Coronary artery (tissue), 2 donors: ENCODE measurements at places on chromosomes 5 and 9.

DNA sequence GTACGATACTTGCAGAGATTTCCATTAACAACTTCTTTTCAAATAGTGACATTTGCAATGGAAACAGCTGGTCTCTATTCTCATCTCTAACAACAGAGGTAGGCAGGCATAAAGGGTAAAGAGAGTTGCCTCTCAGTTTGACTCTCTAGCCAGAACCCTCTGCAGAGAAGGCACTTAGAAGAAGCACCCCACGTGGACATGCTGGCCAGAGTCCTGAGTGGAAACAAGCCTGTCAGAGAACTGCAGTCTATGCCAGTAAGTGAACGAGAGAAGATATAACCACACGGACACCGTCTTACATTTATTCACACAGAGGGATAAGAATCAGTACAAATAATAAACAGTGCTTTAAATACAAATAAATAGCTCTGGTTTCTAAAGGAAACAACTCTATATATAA lies 11.0 kb upstream of the LHX6 start:
- no peak for DNase-seq

GRCh38 chr5:7828269-7828668 lies 22.7 kb downstream of the CFAP90 start:
- DNase-seq: no peak

- no peak for DNase-seq
Observed at GRCh38 chr5:180589771-180590542, 1.3 kb downstream of the SCGB3A1 start.

DNA sequence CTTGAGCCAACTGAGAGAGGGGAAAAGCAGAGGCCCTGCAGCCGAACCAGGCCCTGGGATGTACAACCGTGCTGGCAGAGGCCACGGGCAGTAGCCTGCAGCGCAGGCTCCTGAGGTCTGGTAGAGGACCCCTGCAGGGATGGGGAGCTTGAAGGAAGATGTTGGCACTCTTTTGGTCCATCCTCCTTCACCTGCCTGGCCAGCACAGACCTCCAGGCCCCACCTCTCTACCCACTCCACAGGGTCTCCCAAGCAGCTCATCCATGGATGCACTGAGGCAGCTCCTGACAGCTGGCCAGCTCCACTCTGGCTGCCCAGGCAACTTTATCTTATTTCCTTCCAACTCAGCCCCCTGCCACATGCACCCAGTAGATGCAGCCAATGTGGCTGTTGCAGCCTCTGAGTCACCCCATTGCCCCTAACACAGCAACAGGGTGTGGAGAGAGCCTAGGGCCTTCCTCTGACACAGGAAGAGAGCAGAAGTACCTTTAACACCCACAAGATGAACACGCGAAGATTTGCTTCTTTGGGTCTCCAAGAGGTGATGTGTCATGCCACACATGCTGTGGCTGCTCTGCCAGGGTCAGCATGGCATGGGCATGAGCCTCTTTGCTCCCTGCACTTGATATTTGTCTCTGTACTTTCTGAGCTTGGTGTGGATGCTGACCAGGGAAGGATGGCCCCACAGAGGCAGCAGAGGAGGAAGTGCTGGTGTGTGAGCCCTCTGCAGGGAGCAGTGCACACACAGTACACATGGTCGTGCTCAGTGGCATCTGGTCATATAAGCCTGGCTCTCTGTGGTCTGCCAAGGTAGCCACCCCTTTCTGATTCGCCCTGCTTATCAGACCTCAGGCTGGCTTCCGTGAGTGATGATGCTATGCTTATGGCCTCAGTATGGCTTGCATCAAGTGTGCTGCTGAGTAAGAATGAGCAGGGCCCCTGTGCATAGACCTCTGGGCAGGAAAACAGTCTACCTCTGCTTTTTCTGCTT lies 117.2 kb downstream of the NRG2 start:
- DNase-seq: no peak

- no peak for DNase-seq
Observed at GRCh38 chr5:84869675-84870074, 485.0 kb upstream of the EDIL3 start.

GRCh38 chr5:156552855-156553358 lies 225.9 kb downstream of the SGCD start:
- DNase-seq: no peak

DNA sequence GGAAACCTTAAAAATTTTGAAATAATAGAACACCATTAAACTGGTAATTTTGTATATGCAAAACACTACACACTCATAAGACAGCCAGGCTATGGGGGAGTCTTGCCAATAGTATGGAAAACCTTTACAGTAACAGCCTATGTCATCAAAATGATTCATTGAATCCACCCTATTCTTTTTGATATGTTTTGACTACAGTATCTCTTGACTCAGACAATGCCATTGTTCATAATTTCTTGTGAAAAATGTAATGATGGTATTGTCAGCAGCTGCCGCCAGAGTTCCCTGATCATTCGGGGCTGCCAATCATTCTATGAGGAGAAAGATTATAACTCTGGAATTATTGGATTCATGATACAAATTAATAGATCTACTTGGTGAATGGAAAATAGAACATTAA lies 101.4 kb upstream of the POC5 start:
- no peak for DNase-seq

GRCh38 chr5:17219469-17219868 lies 2.0 kb downstream of the BASP1 start:
- DNase-seq: no peak

- DNase-seq: no peak
Observed at GRCh38 chr5:42570966-42571960, 148.0 kb downstream of the GHR start.

- no peak for DNase-seq
Observed at GRCh38 chr9:127347831-127348776, 48.9 kb upstream of the SLC2A8 start.

DNA sequence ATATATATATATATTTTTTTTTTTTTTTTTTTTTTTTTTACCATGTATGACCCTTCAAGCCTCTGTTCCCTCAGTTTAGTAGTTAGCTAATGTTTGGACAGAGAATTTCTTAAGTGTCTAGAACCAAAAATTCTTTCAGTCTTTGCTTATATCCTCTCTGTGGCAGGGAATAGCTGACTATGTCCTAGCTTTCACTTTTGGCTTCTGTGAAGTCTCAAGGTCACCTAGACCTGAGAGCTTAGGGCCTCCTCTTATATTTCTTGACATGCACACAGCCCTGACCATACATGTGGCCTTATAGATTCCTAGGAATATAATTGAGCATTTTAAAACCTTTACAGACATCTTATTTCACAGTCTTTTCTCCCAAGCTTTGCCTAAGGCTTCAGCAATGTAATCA lies 930.8 kb upstream of the CDH9 start:
- DNase-seq: no peak

DNA sequence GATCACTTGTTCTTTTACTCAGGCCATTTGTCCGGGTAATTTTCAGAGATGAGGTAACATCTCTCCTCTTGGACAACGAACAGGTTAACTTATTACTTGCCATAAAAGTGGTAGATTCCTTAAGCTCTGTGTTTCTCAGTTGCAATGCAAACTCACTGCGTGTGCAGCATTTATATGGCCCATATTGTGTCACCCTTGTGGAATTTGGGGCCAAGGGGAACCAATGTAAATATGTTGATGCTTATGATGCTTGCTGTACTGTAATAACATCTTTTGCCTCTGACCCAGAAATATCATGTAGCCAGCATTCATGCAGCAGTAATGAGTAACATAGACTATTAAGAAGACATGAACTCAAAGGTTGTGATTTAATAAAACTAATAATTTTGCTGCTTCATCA lies 175.8 kb downstream of the ADAMTS6 start:
- DNase-seq: no peak

DNA sequence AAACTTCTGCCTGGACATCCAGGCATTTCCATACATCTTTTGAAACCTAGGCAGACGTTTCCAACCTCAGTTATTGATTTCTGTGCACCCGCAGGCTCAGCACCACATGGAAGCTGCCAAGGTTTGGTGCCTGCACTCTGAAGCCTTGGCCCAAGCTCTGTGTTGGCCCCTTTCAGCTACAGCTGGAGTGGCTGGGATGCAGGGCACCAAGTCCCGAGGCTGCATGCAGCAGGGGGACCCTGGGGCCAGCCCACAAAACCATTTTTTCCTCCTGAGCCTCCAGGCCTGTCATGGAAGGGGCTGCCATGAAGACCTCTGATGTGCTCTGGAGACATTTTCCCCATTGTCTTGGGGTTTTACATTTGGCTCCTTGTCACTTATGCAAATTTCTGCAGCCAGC lies 49.9 kb downstream of the NFX1 start:
- no peak for DNase-seq

- DNase-seq: no peak
Observed at GRCh38 chr9:89549031-89549644, 51.2 kb upstream of the SEMA4D start.

- no peak for DNase-seq
Observed at GRCh38 chr9:94164806-94165549, 80.7 kb downstream of the PTPDC1 start.

DNA sequence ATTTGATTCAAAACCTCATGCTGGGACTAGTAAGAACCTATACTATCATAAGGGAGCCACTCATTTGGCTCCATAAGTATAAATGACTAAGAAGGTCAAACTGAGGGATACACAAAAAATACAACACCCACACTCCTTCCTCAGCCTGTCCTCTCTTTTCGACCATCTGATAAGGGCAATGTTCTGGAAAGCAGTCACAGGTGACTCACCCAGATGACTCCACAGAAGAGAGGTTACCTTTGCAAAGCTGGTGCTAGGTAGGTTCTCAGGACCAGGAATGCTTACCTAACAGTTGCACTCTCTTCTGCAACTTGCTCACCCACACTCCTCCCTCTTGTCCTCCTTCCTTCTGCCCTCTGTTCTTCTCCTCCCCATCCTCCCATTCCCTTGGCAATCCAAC lies 32.9 kb downstream of the LHFPL2 start:
- no peak for DNase-seq

GRCh38 chr5:33441241-33442177 lies 744 bp downstream of the TARS1 start:
- DNase-seq: no peak

DNA sequence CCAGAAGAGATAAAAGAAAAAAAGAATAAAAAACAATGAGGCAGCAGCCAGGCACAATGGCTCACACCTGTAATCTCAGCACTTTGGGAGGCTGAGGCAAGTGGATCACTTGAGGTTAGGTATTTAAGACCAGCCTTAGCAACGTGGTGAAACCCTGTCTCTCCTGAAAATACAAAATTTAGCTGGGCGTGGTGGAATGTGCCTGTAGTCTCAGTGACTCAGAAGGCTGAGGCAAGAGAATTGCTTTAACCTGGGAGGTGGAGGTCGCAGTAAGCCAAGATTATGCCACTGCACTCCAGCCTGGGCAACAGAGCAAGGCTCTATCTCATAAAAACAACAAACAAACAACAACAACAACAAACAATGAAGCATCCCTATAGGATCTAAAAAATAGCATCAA lies 121.5 kb downstream of the HMHB1 start:
- DNase-seq: no peak

DNA sequence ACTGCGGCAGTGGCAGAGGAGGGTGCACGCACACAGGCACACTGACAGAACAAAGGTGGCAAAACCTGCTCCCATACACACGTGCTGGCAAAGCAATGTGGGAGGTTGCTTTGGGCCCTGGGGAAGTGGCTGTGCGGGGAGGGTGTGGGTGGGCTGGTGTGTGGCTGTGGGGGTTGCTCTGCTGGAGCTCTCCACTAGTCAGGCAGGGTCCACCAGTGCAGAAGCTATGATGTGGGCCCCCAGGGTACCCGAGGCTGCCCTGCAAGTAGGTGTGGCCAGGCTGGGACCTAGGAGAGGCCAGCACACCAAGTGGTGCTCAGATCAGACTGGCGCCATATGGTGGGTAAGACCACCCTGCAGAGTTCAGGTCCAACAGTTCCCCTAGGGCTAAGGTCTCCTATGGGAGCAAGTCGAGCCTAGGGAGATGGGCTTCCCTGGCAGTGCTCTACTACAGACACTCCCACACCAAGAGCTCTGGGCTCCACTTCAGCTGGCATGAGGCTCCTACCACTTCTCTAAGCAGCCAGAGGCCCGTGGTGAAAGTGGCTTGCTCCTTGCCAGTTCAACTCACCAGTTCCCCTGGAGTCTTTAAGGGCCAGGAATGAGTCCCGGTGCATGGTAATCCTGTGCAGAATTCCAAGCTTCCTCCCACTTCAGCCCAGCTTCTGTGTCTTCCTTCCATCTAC lies 46.2 kb upstream of the IFNE start:
- no peak for DNase-seq

GRCh38 chr5:50582699-50583098 lies 83.7 kb upstream of the PARP8 start:
- no peak for DNase-seq

DNA sequence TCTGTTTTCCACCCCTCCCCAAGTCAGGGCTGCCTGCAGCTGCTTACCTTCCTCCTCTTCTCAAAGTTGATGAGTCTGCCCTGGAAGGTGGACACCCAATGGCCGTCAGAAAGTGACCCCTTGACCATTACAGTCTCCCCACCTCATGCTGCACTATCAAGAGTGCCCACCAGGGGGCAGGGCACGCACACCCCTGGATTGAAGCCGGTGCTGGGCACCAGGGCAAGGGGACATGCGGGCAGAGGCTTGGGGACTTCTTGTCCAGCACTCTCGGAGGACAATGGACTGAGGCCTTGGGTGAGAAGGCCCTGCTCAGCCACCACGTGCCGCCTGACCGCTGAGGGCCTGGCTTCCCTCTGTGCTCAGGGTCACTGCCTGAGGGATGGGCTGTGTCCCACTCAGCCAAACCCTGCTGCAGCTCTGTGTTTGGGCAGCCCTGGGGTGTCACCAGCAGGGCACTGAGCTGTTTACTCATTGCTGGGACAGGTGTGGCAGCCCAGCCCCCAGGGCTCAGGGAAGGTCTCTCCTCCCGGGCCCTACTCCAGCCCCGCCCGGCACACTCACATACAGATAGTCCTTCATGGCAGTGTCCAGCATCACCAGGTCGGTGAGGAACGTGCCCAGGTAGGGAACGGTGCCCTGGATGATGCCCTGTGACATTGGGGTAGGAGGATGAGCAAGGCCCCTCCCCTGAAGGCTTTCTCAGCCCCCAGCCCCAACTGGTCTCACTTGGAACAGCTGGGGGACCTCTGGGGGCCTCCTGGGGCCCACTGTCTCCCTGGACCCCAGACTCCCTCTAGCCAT lies 17.7 kb downstream of the RALGDS start:
- peak; percentile 80 for DNase-seq

GRCh38 chr9:132169672-132170392 lies 8.0 kb downstream of the NTNG2 start:
- no peak for DNase-seq

- no peak for DNase-seq
Observed at GRCh38 chr5:89580976-89581375, 698.0 kb upstream of the MEF2C start.

GRCh38 chr5:58804291-58804690 lies 221.4 kb downstream of the RAB3C start:
- DNase-seq: no peak
